ENCODE measurements at places on chromosomes 11 and 22. TPM values are rescaled to one million over a fixed set of nuclear protein-coding genes. Genes with fewer than 3 reads are reported as not detected.

- DNase-seq = peak; percentile 45
Observed at GRCh38 chr11:14373941-14374646, 15.1 kb upstream of the RRAS2 start.

DNA sequence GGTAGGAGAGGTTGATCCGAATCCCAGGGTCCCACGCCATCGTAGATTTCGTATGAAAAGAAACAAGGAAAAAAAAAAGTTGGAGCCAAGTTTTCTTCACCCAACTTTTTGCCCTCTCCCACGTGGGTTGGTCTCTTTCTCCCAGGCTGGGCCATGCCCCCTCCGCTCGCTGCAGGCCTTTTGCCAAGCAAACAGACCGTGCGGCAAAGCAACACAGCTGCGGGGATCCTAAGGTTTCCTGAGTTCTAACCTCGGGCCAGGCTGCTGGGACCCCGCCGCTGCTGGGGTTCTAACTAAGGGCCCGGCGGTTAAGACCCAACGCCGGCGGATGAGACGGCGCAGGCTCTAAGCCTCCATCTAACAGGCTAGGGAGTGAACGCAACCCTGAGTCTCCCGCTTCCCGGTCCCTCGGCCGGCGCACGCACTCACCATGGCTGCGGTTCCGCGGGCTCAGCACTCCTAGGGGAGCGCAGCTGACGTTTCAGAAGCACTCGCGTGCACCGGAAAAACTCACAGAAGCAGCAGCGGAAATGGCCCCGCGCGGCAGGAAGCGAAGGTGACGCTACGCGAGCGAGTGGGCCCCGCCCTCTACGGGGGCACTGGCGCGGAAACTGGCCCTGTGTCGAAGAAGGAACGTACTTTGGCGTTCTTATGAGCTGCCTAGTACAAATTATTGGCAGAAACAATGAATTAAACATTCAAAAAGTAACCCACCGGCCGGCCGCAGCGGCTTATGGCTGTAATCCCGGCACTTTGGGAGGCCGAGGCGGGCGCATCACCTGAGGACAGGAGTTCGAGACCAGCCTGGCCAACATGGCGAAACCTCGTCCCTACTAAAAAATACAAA lies at the start of gene SNU13:
SNU13 (minus strand) TSS at position 503 of the 847 bp plus-strand sequence; CDS start at position 432, 71 bp downstream.
- peak; percentile 87 for DNase-seq

- DNase-seq = no peak
Observed at GRCh38 chr22:20422271-20423007, 15.2 kb downstream of the SCARF2 start.

GRCh38 chr11:10518891-10519290 lies 22.1 kb downstream of the RNF141 start:
- DNase-seq = no peak

GRCh38 chr11:127003260-127003981 lies 2.9 kb upstream of the KIRREL3 start:
- DNase-seq = no peak

Gene PMM1
- 16.7 TPM for total RNA-seq

GRCh38 chr11:41988951-41989572 lies 529.6 kb upstream of the LRRC4C start:
- no peak for DNase-seq

DNA sequence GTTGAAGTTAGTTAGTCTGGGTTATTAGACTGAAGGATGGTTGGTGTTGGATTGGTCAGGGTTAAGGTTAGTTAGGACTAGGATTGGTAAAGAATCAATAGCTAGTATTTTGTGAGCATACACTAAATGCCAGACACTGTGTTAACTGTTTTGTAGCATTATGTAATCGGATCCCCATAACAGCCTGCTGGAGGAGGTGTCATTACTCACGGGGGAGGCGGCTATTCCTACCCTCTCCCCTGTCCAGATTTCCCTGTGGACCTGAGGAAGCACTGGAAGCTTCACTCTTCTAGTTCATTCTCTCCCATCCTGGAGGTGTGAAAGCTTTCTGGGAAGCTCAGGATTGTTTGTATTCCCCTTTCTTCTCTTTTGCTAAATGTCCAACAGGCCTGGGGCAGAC lies 40.5 kb upstream of the KCNJ11 start:
- DNase-seq = no peak

DNA sequence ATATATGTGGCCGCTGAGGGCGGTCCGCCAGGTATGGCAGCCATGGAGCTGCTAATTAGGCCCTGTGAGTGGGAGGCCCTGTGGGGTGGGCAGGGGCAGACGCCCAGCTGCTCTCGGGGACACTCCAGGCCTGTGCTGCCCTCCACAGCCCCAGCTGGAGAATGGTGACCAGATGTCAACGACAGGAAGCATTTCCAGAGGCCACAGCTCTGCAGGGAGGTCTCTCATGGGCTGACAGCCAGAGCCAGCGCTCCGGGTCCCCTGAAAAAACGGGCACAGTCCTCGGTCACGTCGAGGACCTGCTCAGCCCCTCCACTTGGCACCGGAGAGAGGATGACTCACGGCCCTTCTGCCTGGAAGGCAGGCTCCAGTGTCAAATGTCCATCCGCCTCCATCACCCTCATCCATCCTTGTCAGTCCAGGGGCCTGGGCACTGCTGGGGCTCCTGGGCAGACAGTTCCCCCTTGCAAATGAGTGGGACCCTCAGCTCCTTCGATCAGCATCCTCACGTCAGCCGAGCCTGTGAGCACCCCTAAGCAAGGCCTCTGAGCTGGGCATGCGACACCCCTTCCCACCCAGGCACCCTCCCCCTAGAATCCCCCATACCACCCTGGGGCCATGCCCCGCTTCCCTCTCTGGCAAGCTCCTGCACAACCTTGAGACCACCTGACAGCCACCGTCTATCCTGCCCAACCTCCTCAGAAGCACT lies 1.9 kb downstream of the BID start:
- DNase-seq = peak; percentile 58

GRCh38 chr22:44360668-44361381 lies 48.1 kb upstream of the SHISAL1 start:
- DNase-seq = no peak

Gene FZD4
- total RNA-seq = 45.0 TPM

GRCh38 chr11:111336582-111337256 lies 38.4 kb downstream of the POU2AF3 start:
- DNase-seq = no peak

DNA sequence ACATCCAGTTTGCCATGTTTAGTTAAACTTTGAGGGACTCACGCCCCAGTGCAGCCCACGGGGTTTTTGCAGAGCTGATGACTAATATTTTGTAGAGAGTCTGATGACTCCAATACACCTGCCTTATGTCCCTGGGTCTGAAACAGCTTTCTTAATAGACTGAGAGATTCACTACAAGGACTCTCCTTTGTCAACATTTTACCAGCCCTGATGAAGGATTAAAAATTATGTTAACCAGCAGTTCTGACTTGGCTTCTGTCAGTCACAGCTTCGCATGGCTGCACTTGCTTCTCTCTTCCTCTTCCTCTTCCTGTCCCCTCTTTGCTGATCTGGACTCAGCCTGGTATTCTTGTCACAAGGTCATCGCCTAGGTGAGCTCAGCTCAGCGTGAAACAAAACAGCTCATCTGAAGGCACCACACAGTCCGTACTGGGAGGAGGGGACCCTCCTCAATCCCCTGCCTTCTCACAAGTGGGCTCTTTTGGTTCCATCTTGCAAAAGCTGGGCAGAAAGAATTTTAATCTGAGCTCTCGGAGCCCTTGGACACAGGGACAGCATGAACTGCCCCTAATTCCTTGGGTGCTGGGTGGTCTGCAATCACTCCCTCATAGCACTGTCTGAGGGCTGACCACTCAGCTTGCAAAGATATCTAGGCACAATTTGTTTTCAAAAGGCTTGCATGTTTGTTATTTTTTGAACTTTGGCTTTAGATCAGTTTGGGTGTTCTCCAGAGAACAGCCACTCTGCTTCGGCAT lies 38.1 kb upstream of the POU2AF1 start:
- DNase-seq = no peak

Gene SAA4
- 2.5 TPM for total RNA-seq

DNA sequence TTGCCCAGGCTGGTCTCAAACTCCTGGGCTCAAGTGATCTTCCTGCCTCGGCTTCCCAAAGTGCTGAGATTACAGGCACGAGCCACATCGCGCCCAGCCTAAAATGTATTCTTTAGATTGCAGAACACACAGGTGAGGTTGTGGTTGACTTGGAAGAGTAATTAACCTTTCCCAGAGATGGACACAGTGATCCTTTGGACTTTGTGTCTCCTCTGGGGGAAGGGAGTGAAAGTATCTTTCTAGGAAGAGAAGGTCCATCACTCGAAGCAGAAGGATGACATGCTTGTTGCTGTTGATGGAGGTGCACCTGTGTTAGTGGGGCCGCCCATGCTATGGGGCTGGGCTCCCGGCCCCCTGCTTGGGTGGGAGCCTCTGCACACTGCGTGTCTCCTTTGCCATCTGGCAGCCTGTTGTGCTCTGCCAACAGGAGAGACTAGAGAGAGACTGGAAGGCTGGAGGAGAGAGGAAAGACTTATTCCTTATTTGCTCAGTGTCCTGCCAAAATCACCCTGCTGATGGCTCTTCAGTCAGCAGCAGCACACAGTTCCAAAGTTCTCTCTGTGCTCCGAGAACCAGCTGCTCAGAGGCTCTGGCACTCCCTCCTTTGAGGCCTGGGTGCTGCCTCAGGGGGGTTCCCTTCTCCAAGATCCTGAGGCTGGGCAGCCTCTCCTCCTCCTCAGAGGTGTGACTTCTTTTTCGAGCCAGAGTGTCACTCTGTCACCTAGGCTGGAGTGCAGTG lies 33.1 kb upstream of the CYB5R3 start:
- DNase-seq = no peak

GRCh38 chr11:70247710-70248072 lies 22.8 kb upstream of the PPFIA1 start:
- peak; percentile 68 for DNase-seq

Gene GRK3
- total RNA-seq = 0.58 TPM

Gene RBMXL2
- total RNA-seq = not detected

Gene GAB4
- total RNA-seq = not detected

- DNase-seq = no peak
Observed at GRCh38 chr22:19904174-19904856, 37.3 kb upstream of the COMT start.

Gene OR4C16
- not detected for total RNA-seq

- DNase-seq = peak; percentile 69
Observed at GRCh38 chr11:66951927-66952337, 6.3 kb downstream of the PC start.

Gene ALX4
- not detected for total RNA-seq

- no peak for DNase-seq
Observed at GRCh38 chr11:1703146-1703545, 6.2 kb downstream of the KRTAP5-6 start.
